ENCODE measurements at places on chromosomes 12 and 14. TPM values are rescaled to one million over a fixed set of nuclear protein-coding genes. Genes with fewer than 3 reads are reported as not detected.

DNA sequence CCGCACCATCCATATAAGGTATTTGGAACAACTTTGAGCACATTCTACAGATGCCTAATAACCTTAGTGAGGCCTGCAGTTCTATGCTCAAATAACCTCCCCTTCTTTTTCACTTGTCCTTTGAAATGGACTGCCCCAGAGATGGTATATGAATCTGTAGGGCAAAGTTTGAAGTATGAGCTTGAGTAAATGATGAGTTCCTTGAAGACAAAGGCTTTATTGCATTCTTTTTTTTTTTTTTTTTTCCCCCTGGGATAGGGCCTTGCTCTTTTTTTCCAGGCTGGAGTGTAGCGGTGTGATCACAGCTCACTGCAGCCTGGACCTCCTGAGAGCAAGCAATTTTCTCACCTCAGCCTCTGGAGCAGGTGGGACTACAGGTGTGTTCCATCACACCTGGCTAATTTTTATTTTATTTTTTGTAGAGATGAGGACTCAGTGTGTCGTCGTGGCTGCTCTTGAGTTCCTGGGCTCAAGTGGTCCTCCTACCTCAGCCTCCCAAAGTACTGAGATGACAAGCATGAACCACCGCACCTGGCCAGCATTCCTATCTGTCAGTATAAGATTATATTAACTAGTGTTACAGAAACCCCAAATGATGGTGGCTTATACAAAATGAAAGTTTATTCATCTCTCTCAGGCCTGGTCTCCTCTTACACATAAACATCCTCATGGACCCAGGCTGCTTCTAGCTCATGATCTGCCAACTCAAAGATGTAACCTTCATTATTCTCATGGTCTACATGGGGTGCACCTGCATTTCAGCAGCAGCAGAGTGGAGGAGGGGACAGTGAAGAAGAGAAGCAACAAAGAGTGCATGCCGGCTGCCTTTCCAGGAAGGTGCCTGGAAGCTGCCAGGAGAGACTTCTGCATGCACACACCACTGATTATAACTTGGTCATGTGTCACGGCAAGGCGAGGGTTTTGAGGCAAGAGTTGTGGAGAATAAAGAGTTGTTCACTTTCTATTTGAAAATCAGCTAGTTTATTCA, 101.4 kb downstream of the DUSP16 start:
- DNase-seq, result no peak

DNA sequence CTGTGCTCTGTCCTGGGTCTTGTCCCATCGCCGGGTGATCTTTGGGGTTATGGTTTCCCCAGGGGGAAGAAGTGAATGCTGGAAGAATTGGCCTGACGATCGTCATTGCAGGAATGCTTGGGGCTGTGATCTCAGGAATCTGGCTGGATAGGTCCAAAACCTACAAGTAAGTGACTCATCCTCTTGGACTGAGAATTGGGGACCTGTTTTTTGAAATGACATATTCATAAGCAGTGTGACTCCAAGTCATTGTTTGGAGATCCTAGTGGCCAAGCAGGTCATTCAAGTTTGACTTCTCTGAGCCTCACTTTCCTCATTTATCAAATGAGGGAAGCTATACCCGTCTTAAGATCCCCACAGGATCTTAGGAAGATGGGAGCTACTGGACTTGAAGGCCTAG, 25.8 kb downstream of the ERG28 start:
- no peak for DNase-seq

DNA sequence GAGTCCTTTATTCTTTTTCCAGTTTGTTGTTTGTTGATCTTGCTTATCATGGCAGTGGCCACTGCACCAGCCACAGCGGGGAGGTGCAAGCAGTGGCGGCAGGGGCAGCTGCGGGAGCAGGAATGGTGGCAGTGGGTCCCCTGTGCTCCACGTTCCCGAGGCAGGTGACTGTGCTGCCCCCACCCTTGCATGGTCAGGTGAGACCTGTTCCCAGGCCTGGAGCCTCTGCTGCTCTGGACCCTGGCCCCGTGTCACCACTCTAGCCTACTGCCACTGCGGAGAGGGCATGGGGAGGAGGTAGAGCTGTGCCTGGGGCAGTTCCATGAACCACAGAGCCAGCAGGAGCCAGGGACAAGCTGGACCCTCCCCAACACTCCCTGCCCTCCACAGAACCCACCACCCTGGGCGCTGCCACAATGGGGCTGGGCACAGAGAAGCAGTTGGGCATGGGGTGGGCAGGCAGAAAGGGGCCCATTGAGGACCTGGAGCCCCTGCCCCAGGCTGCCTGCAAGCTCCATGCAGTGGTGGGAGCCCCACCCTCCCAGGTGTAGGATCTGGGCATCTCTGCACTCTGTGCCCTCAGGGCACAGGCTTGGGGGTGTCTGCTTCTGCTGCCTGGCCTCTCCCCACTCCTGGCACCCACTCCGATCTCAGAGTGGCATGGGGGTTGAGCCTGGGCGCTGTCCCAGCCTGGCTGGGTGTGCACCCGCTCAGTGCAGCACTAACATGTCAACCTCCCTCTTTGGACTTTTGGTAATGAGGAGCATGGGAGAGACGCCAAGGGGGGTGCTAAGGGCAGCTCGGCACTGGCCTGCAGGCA, 23.1 kb upstream of the WDR20 start:
- DNase-seq, result no peak

DNA sequence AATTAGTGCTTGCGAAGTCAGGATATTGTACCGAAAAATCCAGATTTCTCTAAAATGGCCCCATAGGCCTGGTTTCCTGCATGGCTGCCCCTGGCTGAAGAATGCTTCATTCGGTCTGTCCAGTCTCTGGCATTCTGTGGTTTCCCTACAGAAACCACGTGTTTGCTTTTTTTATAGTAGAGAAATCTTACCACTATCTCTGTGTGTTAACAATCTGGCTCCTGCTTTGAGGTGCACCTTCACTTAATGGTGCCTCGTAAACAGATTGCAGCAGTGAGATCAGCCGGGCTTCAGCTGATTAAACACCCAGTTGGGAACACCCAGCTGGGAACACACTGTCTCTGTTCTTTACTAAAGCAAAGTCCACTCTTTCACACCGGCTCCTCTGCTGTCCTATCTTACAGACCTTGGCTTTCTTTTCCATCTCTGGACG, 6.7 kb upstream of the DNAAF2 start:
- DNase-seq, result no peak

DNA sequence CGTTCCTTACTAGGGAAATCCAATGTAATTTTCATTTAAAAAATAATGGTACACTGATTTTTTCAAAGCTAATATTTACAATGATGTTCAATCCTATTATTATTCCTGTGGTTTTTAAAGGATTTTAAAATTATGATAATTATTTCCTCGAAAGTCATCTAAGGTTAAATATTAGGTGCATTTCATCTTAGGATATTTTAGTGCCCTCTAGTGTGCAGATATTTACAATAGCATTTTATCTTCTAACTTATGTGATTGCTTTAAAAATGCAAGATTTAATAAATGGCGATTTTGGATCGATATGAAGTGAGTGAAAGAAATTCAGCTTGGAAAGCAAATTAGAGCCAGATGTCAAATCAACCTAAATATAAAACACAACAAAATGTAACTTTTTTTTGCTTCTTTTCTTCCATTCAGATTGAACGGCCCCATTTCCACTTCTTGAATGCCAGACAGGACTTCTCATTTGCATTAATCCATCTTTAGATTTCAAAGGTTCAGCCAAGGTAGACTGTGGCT, 293.5 kb downstream of the SLC6A15 start:
- DNase-seq, result no peak

DNA sequence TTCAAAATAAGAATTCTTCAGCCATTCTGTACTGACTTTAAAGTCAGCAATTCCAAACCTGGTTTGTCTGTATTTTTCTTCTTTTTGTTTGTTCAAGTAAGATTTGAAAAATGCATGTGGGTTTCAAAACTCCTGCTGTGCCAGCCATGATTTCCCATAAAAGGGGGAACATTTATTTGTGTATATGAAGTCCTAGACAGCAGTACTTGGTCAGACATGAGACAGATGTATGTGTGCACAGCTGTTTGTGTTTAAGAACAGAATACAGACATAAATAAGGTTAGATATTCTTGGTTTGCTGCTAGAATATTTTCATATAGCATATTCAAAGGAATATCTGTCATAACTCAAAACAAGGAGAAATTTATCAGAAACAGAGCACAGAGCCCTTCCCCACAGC, 236.0 kb downstream of the ADAMTS20 start:
- no peak for DNase-seq

The ZNF891 gene
- total RNA-seq, result 1.2 TPM
